T-helper 2 cell (primary cell): ENCODE measurements at places on chromosomes 6 and 20.
A peak's percentile ranks its signal among the peaks of the same experiment; 100 is the strongest.

GRCh38 chr6:144654506-144654905 is 369.4 kb downstream of the UTRN start:
- no peak for DNase-seq

- DNase-seq, result no peak
Measured at GRCh38 chr6:17032988-17033634, 68.7 kb upstream of the STMND1 start.

- DNase-seq, result no peak
Measured at GRCh38 chr20:10863337-10864060, 189.7 kb upstream of the JAG1 start.

GRCh38 chr6:107491760-107492660 is 2.1 kb downstream of the SOBP start:
- no peak for DNase-seq

DNA sequence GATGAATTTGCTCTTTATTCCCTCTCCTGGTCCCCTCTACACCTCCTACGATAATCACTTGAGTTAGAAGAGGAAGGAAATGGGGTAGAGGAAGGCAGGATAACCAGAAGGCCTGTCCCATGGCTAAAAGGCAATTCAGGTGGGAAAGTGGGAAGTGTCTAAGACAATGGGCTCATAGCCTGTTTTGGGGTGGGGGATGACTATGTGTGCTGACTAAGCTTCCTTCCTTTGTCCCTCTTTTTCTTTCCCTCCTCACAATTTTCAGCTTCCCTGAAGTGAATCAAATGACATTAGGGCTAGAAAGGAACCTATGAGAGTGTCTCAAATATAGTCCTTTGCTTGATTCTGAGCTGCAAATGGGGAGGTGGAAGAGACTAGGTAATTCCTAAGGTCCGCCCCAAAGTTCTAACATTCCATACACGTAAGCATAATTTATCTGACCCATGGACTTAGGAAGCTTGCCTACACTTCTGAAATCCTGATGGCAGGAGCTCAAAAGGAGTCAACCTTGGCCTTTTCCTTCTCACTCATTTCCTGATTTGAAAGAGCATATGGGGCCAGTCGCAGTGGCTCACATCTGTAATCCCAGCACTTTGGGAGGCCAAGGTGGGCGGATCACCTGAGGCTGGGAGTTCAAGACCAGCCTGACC is 24.3 kb downstream of the EDEM2 start:
- DNase-seq, result no peak

GRCh38 chr6:70844301-70844700 is 112.6 kb downstream of the B3GAT2 start:
- DNase-seq, result no peak

- no peak for DNase-seq
Measured at GRCh38 chr6:113995634-113996033, 24.7 kb upstream of the HDAC2 start.

DNA sequence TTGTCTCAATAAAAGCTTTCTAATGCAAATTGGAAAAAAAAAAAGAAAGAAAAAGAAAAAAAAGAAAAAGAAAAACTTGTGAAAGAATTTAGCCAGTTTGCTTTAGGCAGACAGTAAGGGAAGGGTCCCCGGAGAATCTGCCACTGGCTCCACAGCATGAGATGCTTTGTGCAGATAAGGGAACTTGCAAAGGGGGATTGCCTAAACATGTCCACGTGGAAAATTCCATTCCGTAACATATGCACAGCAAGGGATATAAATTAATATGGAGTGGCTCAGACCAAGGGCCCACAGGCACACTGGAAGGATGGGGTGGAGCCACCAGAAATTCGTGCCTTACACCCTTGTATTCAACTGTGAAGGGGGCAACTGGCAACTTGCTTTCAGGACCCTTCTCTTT is 45.4 kb downstream of the MKKS start:
- DNase-seq, result no peak

- no peak for DNase-seq
Measured at GRCh38 chr20:8234580-8234979, 102.5 kb downstream of the PLCB1 start.

- DNase-seq, result no peak
Measured at GRCh38 chr6:63466242-63466733, 106.0 kb upstream of the LOC128125822 start.

DNA sequence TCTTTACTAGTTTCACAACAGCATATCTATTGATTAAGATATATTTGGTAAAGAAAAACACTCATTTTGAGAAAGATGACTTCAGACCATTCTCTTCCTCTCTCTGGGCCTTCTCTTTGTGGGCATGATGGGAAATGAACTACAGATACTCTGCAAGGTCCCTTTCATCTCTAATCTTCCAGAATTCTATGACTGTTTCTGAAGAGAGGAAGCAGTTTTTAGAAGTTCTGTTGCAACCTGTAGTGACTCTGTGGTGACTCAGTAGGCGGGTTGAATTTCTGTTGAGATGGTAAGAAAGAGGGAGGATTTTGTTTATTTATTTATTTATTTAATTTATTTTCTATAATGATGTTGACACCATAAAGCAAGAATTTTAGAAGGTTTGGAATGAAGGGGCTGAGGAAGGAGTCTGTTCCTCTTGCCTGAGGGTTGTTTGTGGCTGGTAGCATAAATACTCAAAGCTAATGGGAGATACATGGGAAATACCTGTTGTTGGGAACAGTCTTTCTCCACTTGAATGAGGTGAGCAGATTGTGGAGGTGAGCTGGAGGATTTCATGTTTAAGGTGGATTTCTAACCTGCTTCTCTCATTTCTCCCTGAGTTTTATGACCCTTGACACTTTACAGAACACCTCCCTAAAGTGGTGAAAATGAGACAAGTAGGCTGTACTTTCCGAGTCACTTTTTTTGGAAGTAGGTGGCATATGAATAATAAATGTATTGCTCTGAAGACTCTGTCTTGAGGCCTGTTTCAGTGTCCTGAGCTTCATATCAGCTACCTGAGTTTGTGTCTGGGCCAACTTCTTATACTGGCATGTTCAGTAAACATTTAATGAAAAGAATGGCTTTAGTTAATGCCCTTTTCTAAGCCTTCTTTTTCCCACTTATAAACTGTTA is 15.0 kb downstream of the ACSS2 start:
- no peak for DNase-seq

DNA sequence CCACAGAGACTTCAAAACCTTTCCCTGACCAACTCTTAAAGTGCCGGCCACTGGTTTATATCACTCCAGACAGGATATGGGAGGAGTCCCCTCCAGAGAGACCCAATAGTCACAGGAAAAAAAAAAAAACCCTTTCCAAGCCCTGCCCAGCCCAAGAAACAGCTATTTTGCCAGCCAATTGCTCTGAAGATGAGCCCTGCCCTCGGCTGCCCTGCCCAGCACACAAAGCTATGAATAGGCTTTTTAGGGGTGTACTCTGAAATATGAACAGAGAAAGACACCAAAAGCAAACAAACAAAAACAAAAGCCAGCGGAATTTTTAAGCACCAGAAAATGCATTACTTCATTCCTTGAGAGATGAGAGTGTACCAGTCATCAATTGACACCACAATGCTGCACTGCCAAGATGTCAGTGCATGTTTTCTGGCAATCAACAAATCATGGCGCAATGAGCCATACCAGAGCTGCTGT is 275.1 kb downstream of the C6orf118 start:
- no peak for DNase-seq

DNA sequence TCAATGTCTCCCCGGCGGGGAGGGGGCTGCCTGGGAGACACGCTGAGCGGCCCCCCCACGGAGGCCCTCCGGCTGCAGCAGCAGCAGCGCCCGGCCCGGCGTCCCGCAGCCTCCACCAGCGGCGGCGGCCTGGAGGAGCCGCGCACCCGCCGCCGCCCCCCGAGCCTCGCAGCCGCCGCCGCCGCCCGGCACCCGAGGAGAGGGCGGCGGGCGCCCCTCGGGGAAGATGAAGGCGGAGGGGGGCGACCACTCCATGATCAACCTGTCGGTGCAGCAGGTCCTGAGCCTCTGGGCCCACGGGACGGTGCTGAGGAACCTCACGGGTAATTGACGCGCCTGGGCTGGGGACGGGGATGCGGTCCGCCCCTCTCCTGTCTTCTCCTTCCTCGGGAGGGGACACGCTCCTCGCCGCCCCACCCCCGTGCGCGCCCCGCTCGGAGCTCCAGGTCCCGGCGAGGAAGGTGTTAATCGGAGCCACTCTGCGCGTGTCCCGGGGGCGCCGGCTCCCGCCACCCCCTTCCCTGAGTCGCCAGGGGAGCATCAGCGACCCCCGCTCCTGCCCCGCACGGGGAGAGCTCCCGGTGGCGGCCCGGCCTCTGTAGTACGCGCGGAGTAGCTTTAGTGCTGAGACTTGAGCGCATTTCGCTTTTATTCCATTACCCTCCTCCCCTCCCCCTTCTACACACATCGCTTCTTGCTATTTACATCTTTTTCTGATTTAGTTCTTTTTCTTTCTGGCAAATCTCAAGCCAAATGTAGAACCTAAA is 686 bp downstream of the TMEM170B start:
- DNase-seq, result peak; percentile 40

DNA sequence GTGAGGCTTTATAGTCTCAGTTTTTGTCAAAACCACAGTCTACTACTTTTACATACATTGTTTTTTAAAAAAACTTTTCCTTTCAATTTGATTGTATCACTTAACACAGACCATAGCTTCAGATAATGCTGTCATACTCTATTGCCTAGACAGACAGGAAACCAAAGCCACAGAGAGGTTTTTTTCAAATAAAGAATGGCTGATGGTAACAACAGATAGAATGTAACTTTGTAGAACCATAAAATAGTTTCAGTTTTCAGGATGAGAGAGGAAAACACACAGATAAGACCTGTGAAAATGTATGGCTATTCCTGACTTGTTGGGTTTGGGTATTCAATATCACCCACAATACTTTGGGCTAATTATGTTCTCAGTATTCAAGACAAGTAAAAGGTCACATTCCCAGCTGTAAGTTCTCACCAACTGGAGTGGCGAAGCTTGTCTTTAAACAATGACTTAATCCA is 94.0 kb downstream of the ADGRG6 start:
- no peak for DNase-seq

DNA sequence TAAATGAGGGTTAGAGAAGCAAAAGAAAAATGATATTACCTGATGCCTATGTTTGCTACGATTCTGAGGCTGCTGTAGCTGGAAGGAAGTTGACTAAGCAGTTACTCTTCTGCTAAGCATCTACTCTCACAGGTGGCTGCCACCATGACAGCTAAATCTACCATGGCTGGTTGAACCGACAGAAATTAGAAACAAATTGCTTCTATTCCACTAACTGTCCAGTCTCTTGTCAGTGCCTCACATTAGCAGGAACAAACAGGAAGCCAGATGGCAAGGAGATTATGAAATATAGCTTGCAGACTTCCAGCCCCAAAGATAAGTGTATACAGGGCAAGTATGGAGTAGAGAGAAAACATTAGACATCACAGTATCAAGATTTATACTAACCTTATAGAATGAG is 59.4 kb upstream of the TMEM200A start:
- DNase-seq, result no peak

DNA sequence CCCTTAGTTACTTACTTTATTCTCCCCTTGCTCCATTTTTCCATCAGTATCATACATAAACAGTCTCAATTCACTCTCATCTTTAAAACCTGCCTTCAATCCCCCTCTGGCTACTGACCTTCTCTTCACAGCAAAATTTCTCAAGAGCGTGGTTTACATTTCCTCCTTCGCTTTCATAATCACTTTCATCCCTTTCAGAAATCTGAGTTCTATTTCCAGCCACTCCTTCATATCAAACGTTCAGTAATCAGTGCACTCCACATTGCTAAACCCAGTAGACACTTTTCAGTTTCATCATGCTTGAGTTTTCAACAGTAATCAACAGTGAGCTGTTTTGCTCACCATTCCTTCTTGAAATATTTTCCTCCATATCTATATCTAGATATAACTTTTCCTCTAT is 176.7 kb upstream of the HSF2 start:
- no peak for DNase-seq

DNA sequence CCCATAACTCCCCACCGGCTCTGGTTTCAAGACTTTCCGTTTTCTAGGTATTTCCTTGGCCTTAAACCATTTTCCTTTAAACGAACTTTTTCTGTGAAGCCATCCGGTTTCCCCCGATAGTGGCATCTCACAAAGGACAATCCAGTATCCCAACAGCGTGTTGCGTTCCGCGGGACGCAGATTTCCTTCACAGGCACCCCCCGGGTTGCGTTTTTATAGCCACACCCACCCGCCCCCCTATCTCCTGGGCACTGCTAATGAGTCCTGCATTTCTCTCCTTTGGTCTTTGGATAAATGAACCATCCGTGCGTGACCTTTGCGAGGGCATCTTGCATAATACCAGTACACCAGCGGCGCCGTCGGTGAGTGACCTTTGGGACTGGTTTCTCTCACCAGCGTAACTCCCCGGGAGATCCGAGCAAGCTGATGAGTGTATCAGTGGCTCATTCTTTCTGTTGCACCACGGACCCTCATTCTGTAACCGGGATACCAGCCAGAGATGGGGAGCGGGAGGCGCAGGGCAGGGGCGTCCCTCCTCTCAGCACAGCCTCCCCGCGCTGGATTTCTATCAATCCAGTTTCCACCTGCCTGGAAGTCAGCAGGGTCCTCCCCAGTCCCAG is 586 bp upstream of the NQO2 start:
- DNase-seq, result no peak

DNA sequence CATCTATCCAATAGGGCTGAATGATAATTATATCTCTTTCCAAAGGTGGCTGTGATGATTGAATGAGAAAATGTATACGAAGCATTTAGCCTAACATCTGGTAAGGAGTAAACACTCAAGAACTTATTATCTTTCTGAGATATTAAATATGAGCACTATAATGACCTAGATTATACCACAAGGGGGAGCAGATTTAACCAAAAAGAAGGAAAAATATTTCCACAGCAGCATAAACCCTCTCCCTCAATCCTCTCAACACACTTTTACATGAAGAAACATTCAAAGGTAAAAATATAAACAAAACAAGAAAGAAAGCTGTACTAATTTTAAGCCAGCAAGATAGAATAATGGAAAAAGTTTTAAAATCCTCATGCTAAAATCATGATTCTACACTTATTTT is 68.4 kb downstream of the SHPRH start:
- no peak for DNase-seq

GRCh38 chr20:47672886-47673670 is 112.2 kb downstream of the SULF2 start:
- DNase-seq, result no peak

DNA sequence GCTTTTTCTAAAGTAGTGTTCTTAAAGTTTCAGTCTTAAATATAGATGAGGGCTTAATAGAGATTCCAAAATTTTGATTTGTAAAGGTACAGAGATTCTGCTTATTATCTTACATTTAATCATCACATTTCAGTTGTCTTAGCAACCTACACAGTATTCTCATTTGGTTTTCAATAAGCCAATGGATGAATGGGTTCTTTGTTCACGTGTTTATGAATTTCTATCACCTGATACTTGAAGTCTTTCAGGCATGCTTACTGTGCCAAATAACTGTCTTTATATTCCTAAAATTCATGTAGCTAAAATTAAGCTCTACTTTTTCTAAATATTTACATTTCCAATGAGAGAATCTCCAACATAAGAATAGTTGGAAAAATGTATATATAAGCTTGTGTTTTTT is 152.7 kb downstream of the EYA4 start:
- DNase-seq, result no peak

DNA sequence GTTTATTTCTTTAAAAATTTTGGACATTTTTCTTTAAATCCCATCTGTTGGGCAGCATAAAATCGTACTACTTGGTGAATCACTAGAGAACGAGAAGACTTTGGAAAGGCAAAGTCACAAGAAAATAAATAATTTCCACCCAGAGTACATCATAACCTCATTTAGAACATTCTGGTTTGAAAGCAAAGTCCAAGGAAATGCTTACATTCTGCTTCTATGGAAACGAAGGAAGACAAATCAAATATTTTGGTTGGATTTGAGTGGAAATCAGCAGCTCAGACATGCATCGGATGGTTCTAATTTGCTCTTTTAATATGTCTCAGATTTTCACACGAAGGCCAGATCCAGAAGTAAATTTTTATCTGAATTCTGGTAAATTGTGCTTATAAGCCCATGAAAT is 60.7 kb upstream of the LTV1 start:
- no peak for DNase-seq
